NCI-H1417 treated with DMSO at 0.1 percent for 48 hours (cell line): ENCODE measurements at places on chromosomes 11 and 22.

- DNase-seq: no peak
Observed at GRCh38 chr22:43931771-43932170, 8.2 kb downstream of the PNPLA3 start.

DNA sequence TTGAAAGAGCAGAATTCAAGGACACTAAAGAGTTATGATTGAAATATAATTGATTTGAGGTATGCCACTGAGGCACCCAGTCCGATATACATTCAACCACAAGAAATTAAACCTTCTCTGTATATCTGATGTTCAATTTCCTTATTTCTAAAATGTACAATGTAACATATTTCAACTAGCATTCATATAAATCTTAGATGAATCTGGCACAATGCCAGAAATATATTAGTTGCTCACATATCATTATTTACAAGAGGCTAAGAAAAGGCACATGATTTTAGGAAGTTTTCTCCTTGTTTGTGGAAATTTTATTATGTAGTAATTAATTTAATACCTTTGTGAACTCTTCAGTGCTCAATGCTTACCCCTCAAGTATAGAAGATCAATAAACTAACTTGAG, 532.3 kb downstream of the KCNA4 start:
- DNase-seq: no peak

- DNase-seq: no peak
Observed at GRCh38 chr22:45812910-45813309, 141.3 kb downstream of the ATXN10 start.

- DNase-seq: no peak
Observed at GRCh38 chr11:72669527-72669926, 4.7 kb downstream of the PDE2A start.

DNA sequence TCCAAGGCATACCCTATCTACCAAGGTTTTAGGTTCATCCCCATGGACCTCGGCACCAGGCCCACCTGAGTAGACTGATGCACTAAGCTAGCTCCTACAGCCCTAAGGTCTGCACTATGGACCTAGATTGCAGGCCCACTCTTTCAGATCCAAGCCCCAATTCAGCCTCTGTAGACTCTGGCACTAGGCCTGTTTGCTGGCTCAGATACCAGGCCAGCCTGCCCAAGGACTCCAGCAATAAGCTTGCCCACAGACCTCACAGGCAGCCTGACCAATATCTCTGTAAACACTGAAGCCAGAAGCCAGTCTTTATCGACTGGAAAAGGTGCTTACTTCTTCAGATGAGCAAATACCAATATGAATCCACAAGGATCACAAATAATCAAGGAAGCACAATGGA, 411.3 kb downstream of the INSC start:
- DNase-seq: no peak

GRCh38 chr11:28417601-28418323, 309.6 kb downstream of the METTL15 start:
- no peak for DNase-seq

DNA sequence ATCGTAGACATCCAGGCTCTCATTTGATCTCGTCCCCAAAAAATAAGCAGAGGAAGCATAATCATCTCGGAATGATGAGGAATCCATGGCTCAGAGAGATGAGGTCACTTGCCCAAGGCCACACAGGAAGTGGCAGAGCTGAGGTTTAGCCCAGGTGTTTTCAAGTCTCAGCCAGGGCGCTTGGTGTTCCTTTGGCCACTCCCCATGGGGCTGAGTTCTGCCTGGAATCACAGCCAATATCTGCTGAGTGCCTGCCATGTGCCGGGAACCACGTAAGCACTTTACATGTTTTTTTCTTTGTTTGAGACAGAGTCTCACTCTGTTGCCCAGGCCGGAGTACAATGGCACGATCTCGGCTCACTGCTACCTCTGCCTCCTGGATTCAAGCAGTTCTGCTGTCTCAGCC, 29.5 kb upstream of the MYH9 start:
- DNase-seq: no peak

GRCh38 chr11:12408156-12408770, 30.9 kb downstream of the PARVA start:
- no peak for DNase-seq

- DNase-seq: no peak
Observed at GRCh38 chr22:22565981-22566380, 6.9 kb upstream of the PRAME start.

- DNase-seq: no peak
Observed at GRCh38 chr11:59833602-59834001, 11.7 kb downstream of the CBLIF start.
